ENCODE measurements at places on chromosomes 4 and X.

- no peak for DNase-seq
Measured at GRCh38 chr4:5940470-5941203, 47.8 kb upstream of the CRMP1 start.

DNA sequence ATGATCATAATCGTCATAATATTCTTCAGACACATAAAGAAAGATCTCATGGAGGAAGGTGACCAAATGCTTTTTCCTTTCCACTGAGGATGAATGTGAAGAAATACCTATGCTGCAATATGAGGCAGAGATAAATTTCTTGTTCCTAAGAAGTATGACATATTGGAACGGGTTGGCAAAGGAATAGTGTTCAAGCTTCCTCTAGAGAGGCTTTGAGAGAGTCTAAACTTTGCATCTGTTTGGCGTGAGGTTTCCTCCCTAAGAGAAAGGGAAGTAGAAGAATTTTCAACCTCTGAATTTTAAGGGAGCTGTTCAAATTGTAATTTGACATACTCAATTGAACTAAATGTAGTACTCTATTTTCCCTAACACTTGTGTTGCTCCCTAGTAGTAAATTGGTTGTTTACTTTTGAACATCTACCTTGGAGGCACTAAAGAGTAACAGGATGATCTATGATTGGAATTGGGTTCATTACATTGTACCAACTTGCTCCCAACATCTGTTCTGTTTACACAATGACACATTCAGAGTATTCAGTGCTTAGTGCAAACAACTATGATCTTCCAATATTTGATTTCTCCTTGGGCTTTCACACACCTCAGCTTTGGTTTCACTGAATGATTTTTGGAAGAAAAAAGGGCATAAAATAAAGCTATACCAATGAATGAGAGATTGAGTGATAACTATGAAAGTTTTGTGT, 122.0 kb downstream of the CORIN start:
- peak; percentile 30 for DNase-seq

DNA sequence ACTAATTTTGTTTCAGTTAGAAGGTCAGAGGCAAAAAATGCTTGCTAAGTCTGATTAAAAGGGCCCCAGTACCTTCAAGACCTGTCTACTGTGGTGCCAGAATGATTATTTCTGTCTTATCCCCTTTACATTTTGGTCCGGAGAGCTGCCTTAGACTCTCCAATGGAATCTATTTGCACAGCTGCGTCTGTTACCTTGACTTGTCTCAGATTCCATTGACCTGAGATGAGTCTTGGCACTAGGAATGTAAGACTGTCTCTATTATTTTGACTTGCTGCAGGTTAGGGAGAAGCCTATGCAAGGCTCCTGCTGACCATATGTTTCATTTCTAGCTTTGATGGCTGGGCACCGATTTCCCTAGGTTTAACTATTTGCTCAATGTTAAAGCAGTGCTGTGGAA, 457.6 kb downstream of the KCTD8 start:
- DNase-seq, result no peak

DNA sequence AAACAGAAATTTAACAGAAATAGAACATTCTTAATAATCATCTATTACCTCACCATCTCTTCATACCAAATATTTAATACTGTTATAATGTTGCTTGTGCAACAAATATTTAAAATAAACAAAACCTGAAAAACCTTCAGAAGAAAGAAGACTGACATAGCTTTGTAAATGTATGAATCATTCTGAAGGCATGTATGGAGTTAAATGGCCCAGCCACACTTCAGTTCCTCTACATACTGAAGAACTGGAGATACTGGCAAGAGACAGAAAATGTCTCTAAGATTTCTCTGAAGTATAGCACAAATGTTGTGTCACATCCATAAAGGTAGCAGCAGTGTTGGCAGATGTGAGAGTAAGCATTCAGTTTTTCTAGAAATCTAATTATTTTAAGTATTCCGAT, 275.3 kb upstream of the FGF13 start:
- no peak for DNase-seq

- no peak for DNase-seq
Measured at GRCh38 chrX:34585561-34585960, 71.5 kb downstream of the TMEM47 start.

DNA sequence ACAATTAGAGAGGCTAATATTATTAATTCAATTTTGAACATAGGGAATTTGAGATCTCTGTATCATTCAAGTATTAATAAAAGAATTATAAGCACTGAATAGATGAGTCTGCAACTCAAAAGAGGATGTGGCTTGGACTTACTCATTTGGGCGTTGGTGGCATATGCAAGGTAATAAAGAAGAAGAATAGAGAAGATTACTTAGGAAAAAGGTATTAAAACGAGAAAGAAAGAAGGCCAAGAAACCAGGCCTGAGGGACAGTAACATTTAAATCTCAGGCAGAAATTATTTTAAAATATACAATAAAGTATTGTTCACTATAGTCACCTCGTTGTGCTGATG, 383.0 kb upstream of the INTU start:
- no peak for DNase-seq

DNA sequence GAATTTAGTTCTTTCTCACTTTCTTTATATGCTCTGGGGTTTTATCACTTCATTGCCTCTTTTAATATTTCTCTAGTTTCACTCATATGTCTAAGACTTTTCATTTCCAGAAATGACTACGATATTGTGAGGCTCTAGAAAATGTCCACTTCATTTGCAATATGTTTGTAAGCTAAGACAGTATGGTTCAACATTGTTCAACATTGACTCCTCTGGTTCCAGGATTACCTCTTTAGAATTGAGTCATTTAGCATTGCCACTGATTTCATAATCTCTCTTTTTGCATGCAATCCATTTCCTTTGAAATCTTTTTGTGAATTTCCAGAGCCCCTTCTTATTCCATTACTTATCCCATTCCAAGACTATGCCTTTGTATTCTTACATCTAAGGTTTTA, 32.3 kb downstream of the BBS12 start:
- no peak for DNase-seq

Data from hematopoietic multipotent progenitor cell treated with erythropoietin and hydrocortisone succinate and interleukin-3 and kit ligand, for 4 days (in vitro differentiated cells).